ENCODE measurements at places on chromosomes 3 and 15.

DNA sequence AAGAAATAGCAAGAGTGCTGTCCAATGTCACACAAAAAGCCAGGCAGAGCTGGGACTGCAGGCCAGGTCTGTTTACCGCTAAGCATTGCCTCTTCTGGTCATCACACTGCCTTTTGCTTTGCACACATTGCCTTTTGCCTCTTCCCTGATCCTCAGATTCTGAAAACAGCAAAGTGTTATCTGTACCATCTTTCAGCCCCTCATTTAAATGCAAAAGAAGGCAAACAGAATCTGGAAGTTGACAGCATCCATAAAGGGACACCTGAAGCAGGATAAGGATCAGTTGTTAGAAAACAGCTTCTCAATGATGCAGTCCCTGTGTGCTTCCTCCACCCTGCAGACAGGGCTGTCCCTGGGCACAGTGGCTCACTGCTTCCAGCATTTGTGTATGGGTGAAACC is 106.7 kb upstream of the RAD18 start:
- DNase-seq, result no peak

GRCh38 chr3:46935168-46935858 is 41.2 kb downstream of the CCDC12 start:
- no peak for DNase-seq

DNA sequence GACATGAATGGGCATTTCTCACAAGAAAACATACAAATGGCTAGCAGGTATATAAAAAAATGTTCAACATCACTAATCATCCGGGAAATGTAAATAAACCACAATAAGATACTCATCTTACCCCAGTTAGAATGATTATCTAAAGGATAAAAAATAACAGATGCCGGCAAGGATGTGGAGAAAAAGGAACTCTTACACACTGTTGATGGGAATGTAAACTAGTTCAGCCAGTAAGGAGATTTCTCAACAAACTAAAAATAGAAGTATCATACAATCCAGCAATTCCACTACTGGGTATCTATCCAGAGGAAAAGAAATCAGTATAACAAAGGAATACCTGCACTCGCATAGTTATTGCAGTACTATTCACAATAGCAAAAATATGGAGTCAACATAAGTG is 124.2 kb downstream of the SATB1 start:
- no peak for DNase-seq

DNA sequence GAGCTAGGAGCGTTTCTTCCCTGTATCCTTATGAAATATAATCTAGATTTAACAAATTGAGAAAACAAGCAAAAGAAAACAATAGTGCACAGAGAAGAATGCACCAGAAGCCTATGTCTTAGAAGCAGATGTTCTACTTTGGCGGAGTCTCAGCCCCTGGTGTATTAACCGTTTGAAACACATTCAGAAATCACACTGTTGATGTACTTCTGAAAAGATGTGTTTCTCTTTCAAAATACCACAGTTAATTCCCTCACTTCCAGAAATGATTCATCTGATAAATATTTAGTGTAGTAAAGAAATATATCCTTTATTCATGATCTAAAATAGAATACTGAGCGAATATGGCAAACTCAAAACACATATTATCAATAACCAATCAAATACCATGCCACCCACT is 77.7 kb downstream of the CBLB start:
- no peak for DNase-seq

DNA sequence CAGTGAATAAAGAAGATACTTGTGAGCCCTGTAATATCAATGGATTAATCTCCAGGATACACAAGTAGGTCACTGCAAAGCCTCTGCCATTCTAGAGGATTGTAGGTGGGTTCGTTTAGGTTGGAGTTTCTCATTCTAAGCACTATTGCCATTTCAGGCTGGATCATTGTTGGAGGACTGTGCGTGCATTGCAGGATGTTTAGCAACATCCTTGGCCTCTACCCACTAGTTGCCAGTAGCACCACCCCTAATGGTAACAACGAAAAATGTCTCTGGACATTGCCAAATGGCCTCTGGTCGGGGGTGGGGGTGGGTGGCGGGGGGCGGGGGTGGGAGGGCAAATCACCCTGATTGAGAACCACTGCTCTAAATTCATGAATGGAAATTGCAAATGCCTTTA is 4.9 kb upstream of the IFT57 start:
- no peak for DNase-seq

DNA sequence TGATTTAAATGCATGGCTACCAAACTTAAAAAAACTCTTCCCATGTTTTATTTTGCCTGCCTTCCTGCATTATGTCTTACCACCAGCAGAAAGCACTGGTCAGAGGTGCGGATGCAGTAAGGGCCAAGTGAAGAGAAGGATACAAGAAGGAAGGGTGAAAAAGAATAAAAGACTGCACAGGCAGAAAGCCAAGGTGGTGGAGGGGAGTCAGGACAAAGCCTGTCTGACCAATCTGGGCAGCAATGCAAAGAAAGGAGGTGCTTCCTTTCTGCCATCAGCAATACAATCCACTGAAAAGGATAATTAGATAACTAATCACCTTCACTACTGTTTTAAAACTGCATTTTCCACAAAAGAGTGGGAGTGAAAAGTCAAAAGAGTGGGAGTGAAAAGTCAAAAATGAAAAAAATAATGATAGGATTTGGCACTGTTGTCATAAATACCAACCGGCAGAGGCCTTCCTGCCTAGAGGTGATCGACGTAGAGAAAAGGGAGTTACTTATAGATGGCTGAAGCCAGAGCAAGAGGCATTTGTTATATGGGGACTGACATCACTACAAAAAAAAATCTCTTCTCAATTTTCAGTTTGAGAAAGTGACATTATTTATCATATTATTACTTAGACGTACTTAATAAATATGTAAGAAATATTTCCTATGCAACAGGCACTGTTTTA is 385.3 kb downstream of the TBC1D5 start:
- DNase-seq, result no peak

- no peak for DNase-seq
Observed at GRCh38 chr3:12444582-12445471, 39.5 kb upstream of the TSEN2 start.

DNA sequence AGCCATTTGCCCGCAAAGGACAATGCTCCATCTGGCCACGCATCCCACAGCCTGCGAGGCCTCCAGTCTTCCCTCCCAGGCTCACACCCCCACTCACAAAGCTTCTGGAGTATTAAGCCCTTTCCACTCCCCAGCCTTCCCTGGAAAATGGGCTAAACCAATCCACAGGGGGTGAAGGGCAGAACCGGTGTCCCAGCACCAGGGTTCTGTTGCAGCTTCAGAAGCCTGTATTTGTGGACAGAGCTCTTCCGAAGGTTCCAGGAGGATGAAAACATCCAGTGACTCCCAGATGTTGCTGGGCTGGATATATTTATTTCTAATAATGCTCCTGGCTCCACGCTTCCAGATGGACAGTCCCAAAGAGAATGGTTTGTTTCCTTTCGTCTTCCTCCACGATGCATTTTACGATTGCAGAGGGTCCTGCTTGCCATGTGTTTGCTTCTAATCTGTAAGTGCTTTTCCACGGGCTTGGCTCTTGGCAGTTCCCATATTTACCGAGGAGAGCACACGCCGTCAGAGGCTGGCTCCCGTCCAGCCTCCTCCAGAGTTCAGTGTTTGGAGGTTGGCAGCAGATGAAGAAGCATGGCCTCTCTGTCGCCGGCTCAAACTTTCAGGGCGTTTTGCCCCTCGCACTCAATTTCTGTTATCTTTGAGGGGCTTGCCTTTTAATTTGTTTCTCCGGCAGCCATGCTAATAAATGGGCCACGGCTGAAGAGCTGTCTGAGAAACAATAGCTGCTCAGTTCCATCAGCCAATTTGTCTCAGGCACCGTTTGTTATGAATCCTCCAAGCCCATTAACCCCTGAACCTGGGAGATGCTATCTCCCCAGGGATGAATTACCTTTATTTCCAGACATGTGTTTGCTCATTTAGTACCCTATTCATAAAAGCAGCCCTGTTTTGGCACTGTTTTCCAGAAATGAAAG is 367.9 kb upstream of the PROK2 start:
- DNase-seq, result no peak

DNA sequence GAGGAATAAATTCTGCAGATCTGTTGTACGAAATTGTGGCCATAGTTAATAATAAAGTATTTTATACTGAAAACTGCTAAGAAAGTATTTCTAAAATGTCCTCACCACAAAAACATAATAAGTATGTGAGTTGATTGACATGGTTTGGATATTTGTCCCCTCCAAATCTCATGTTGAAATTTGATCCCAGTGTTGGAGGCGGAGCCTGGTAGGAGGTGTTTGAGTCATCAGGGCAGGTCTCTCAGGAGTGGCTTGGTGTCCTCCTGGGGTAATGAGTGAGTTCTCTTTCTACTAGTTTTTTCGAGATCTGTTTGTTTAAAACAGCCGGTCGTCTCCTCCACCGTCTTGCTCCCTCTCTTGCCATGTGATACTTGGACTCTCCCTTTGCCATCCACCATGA is 424.1 kb upstream of the KCNMB2 start:
- DNase-seq, result no peak

- DNase-seq, result no peak
Observed at GRCh38 chr15:66798426-66799061, 96.5 kb downstream of the SMAD6 start.

DNA sequence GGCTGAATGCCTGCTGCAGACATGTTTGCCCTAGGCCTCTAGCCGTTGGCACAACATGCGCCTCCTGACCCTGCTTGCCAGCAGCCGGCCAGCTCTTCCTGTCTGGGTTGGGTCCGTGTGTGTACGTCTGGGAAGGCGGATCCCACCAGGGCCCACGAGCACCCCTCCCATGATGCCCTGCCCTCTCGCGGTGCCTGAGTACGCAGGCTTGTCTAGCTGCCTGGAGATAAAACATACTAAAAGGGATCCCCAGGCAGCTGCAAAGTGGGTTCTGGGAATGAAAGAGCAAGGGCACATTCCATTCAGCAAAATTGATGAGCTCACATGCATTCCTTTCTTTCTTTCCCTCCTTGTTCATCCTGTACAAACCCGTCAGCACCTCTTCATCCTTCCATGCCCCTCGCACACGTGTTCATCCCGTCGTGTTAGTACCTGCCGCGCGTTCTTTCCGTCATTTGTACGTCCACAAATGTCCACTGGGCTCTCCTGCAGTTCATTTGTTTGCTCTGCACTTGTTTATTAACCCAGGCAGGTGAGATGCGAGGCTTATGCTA is 74.3 kb downstream of the FBLN2 start:
- no peak for DNase-seq

GRCh38 chr3:12978682-12979081 is 94.5 kb downstream of the IQSEC1 start:
- no peak for DNase-seq

GRCh38 chr3:152790651-152791387 is 44.1 kb upstream of the P2RY1 start:
- no peak for DNase-seq

DNA sequence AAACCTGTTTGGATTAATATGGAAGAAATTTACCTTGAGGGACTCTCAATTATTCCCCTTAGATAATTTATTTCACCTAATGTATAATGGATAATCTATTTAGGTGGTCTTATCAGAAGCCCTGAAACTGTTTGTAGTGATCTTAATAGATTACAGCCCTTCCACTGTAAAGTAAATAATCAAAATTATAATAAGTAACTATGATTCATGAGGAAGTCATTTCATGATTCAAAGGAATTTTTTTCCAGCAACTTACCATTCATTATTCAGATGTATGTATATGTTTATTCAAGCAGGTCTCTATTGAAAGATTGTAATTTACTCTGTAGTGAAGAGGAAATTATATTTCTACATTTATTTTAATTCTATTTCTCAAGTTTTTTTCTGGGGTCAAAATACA is 250.6 kb upstream of the ROBO1 start:
- DNase-seq, result no peak

DNA sequence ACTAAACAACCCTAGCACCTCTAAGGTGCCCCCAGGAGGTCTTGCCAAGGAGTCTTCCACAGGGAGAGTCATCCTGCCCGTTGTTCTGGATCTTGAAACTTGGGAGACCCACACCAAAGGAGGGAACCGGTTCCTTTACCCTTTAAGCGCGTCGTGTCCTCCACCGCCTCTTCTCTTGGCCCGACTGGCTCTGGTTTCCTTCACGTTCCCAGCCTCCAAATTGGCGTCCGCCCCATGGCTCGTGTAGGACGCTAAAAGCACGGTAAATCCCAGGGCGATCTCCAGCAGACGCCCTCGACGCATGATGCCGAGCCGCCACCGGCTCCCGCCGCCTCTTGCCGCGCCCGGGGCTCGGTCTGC is 1.1 kb downstream of the FBN1 start:
- no peak for DNase-seq

GRCh38 chr15:95693917-95694316 is 636.6 kb upstream of the NR2F2 start:
- no peak for DNase-seq

GRCh38 chr3:33128706-33129105 is 14.9 kb downstream of the CRTAP start:
- no peak for DNase-seq

GRCh38 chr15:91408476-91409076 is 308.5 kb downstream of the SV2B start:
- DNase-seq, result no peak

DNA sequence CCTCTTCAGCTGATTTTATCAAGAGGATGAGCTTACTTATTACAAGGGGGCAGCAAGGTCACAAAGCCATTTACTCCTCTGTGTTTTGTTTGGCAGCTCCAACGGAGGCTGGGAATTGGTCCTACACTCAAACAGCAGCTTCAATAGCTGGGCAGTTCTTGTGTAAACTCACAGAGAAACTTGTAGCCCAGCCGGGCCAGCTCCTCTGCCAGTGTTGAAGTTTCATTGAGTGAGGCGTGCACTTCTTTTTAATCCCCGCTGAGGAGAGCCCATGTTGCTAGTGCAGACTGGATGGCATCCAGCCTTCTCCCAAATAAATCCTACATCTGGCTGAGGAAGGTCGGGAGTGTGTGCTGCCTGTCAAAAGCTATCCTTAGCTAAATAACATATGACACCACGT is 59.5 kb downstream of the BFSP2 start:
- DNase-seq, result no peak

DNA sequence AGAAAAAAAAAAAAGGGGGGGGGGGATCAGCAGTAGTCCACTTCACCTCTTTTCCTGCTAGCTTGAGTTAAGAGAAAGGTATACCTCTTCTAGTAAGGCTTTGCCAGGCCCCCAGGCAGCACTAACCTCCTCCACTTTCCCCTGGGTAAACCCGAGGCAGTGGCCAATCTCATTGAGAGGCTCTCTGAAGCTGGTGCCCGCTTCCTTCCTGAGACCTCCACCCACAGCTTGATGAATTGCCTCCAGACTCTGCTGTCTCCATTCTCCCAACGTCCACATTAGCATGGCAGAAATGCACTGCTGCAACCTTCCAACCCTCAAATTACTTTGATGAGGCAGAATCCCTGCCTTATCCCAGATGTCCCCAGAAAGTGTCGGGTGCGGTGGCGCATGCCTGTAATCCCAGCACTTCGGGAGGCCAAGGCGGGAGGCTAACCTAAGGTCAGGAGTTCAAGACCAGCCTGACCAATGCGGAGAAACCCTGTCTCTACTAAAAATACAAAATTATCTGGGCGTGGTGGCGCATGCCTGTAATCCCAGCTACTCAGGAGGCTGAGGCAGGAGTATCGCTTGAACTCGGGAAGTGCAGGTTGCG is 15.3 kb downstream of the RLBP1 start:
- no peak for DNase-seq

All from stimulated activated CD8-positive, alpha-beta memory T cell treated with anti-CD3 and anti-CD28 coated beads, Interleukin-7, amount 100 ng/mL, for 1 hour (primary cell).